Type B pancreatic cell (in vitro differentiated cells): ENCODE measurements at places on chromosomes 13 and 19. TPM values are rescaled to one million over a fixed set of nuclear protein-coding genes. Genes with fewer than 3 reads are reported as not detected.

Gene TLE6
- total RNA-seq: 3.8 TPM in 2 replicates

Gene CARS2
- 62.0 and 73.4 TPM in 2 replicates for total RNA-seq

DNA sequence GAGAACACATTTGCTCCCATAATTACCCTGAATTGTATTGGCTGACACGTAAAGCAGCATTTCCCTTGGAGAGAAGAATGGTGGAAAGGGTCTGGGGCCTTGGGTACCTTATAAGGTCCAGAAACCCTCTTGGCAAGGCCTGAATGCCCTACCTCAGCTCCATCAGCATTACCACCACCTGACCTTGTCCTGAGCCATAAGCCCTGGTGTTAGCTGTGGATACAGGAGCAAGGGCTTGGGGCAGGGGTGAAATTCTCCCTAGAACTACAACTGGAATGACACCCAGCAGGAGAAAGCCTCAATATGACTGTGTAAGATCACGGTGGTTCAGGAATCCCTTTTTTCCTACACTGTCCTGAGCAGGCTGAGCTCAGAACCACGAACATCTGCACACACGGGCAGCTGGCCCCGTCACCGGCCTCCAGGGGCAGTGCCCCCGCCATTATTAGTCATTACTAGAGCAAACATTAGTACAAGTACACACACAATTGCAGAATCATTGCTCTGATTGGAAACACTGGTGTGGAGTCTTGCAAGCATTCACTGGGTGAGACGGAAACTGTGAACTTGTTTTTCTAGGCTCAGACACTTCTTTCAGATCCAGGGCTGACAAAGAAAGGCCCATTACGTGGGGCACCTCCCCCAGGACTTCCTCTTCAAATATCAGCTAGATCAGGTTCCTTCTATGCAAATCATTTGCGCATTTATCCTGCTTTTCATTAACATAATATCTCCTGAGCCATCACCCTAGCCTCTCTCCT lies 26.8 kb upstream of the MTIF3 start:
- no peak overlapping the region for H3K4me3 ChIP-seq
- no peaks in the 10 kb centered on the region for H3K36me3 ChIP-seq
- H3K4me1 ChIP-seq: peaks cover 9% of the 10 kb centered on the region
- peak overlapping the region; percentile 19 for H3K27ac ChIP-seq
- no peak for DNase-seq
- peaks cover 39% of the 10 kb centered on the region for H3K27me3 ChIP-seq

- no peak for DNase-seq
- H3K36me3 ChIP-seq: no peaks in the 10 kb centered on the region
- H3K27me3 ChIP-seq: no peaks in the 10 kb centered on the region
These were observed 449.8 kb downstream of the PCDH17 start for GRCh38 chr13:58081301-58081820.
